ENCODE measurements at places on chromosomes 1 and 21.

DNA sequence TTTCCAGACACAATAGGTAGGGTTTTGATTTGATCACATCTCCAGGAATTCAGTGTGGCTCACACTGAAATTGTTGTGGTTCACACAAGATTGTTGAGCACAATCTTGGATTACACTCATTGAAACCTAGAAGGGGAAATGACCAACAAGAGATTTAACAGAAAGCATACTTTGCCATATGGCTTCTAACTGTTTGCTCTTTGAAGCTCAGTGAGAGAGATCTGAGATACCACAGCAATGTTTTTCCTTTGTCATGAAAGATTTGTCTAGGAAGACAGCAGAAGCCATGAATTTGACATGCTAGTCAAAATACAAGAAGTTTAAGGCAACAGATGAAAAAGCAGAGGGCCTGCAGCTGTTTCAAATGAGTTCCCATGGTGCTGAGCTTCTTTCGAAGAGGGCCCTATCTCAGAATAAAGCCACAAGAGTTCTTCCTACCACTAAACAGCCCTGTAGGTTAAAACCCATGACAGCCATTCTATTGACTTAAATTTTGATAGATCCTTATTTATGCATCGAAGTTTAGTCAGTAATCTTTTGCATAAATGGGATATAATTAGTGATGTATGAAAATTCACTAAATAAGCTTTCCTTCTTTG, 650.4 kb downstream of the LTN1 start:
- DNase-seq, result no peak

DNA sequence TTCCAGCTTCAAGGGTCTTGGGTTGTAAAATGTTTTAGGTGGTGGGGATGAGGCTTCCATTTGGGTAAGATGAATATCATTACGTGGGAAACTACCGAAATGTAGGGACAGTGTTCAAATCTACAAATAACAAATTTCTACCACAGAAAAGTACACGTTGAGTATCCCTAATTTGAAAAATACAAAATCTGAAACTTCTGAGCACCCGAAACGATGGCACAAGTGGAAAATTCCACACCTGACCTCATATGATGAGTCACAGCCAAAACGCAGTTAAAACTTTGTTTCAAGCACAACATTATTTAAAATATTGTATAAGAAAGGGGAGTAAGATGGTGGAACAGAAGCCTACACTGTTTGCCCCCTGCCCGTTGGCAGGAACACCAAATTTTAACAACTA, 8.8 kb upstream of the HENMT1 start:
- DNase-seq, result no peak

- no peak for DNase-seq
Observed at GRCh38 chr1:116379057-116379630, 6.1 kb downstream of the ATP1A1 start.

GRCh38 chr1:196007763-196008162, 600.5 kb downstream of the KCNT2 start:
- no peak for DNase-seq

GRCh38 chr1:236067854-236068454, 3.1 kb upstream of the NID1 start:
- no peak for DNase-seq

DNA sequence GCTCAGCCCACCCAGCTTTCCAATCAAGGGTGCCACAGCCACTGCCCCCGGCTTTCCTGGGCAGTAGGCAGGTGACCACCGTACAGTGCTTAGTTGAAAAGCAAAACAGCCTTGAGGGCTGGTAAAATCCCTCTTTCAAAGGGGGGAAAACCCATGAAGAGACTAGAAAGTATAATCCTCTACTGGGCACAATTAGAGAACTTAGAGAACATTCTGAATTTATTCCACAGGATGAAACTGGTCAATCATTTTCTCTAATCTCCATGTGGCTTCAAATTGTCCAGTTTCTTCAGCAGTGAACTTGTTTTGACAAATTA, 15.3 kb upstream of the LRRC47 start:
- no peak for DNase-seq
